ENCODE measurements at places on chromosomes 7 and 10.
A peak's percentile ranks its signal among the peaks of the same experiment; 100 is the strongest.

DNA sequence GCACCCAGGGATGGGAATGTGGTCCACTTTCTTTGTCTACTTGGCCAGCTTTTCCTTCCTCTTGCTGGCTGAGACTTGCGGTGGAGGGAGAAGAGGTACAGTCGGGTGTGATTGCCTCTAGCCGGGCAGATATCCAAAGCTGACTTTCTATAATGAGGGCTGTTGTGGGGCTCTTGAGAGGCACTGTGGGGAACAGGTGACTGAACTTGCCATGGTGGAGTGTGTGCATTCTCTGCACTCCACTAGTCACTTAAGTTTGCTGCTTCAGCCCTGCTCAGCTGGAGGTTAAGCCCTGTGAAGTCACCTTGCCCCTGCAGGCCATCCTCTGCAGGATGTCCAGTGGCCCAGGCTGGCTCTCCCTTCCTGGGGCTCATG is 116.6 kb downstream of the AOAH start:
- peak; percentile 79 for DNase-seq

GRCh38 chr7:27188386-27189294 is 3.6 kb upstream of the HOXA11 start:
- DNase-seq: peak; percentile 46

GRCh38 chr10:7438196-7438986 is 27.6 kb upstream of the SFMBT2 start:
- peak; percentile 60 for DNase-seq

DNA sequence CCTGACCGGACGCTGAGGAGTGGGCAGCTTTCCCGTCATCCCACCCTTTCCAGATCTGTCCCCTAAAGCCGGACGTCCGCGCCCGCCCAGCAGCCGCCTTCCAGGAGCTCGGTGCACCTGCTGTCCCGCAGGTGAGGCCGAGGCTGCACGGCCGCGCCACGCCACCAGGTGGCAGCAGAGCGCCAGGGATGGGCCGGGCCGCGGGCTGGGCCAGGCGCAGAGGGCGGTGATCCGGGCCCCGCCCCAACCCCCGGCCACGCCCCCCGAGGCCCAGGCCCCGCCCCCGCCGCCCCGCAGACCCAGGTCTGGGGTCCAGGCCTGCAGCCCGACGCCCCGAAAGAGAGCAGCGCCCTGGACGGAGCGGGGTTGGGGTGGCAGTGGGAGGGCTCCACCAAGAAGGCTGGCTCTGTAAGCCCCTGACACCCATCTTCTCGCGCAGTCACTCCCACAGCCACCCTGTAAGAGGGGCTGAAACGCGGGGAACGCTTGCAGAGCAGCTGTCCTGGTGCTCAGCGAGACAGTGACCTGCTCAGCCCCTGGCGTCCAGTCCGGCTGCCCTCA is 32.2 kb downstream of the FOXL3 start:
- peak; percentile 50 for DNase-seq

Data from lung (tissue), 17 donors.